ENCODE measurements at places on chromosomes 12 and 14. TPM values are rescaled to one million over a fixed set of nuclear protein-coding genes. Genes with fewer than 3 reads are reported as not detected.

The FICD gene
- 3.5 TPM for total RNA-seq

DNA sequence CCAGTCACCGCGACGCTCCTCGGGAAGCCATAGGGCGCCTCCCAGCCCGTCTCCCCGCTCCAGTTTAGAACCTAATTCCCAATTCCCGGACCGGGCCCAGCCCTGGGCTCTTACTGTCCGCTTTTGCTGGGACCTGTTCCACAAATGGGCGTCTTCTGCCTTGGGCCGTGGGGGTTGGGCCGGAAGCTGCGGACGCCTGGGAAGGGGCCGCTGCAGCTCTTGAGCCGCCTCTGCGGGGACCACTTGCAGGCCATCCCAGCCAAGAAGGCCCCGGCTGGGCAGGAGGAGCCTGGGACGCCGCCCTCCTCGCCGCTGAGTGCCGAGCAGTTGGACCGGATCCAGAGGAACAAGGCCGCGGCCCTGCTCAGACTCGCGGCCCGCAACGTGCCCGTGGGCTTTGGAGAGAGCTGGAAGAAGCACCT, 797 bp downstream of the UNG start:
- DNase-seq, result no peak

The OAS2 gene
- total RNA-seq, result 3.2 TPM

GRCh38 chr12:123253641-123254459, 17.8 kb downstream of the CDK2AP1 start:
- no peak for DNase-seq

The HOTAIR gene
- total RNA-seq, result not detected

GRCh38 chr14:85549697-85550096, 19.8 kb downstream of the FLRT2 start:
- DNase-seq, result no peak

The DEPDC4 gene
- total RNA-seq, result 2.9 TPM

The DNAJC22 gene
- 34.2 TPM for total RNA-seq

- DNase-seq, result no peak
These were observed 161.9 kb upstream of the PLEKHG7 start for GRCh38 chr12:92540782-92541423.

GRCh38 chr14:55699131-55700057, 119.4 kb downstream of the KTN1 start:
- DNase-seq, result no peak

- no peak for DNase-seq
These were observed 614.3 kb upstream of the MDGA2 start for GRCh38 chr14:48289701-48290100.

GRCh38 chr14:58068306-58068705, 83.7 kb downstream of the ARMH4 start:
- DNase-seq, result no peak

DNA sequence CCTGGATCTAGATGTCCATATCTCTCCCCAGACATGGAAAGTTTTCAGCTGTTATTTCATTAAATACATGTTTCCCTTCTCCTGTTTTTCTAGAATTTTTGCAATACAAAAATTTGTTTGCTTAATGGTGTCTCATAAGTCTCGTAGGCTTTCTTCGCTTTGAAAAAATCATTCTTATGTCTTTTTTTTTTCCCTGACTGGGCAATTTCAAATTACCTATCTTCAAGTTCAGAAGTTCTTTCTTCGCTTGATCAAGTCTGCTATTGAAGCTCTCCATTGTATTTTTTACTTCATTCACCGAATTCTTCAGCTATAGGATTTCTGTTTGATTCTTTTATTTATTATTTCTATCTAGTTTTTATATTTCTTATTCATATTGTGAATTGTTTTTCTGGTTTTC, 130.2 kb upstream of the WSCD2 start:
- no peak for DNase-seq

The MORN3 gene
- total RNA-seq, result not detected

DNA sequence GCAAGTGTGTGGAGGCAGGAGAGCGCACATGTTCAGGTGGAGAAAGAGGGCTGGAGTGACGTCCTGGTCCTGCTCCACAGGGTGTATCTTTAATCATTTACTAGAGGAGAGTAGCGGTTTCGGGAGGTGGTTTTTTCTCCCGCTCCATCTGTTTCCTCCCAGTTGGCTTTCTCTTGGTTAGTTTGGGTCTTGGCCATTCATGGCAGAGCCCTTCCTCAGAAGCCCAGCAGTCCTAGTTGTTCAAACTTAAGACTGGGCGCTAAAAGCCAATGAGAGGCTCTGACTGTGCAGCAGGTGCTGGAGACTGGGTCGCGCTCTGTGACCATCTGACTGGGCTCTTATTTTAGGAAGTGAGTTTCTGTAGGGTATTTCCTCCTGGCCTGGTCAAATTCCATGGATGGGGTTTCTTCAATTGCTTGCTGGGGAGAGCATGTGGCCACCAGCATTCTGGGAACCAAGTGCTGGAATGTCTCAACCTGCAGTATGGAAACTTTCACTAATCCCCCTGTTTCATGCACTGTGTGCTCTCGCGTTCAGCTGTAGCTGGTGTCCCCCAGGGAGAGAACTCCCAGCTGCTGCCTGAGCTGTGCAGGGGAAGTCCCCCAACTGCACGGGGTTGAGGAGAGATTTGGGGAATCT, 27.4 kb upstream of the TSPAN9 start:
- no peak for DNase-seq

DNA sequence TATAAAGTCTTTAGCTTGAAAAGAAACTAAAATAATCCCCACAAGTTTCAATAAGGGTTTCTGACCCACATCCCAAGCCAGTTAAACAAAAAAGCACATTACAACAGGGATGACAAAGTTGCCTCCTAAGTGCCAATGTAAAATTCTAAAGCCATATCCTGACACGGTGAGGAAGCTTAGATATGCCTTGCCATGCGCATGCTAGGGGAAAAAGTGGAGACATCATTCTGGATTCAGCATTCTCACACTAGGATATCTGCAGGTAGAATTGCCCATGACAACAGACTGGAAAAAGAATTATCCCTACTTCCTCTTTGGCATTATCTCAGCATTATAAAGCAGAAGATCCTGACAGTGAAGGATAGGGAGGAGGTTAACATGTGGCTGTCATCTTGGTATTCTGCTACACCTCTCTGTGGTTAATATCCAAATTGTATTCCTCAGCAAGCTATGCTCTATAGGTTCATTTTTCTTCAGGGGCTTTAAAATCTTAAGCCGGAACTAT, 4.9 kb downstream of the DUSP6 start:
- DNase-seq, result no peak

DNA sequence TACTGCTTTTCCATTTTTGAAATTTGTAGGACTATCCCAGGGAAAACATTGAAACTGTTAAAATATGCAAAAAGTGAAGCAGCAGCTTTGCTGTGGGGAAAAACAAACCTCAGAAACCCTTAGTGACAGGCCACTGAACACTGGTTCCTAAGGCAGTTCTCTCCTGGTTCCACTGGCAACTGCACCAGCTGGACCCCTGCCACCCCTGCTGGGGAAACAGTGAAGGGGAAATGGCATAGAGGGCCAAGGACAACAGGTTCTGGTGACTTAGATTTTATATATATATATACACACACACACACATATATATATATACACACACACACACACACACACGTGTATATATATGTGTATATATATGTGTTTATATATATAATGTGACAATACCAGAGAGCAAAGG, 16.2 kb upstream of the KRT7 start:
- DNase-seq, result no peak

DNA sequence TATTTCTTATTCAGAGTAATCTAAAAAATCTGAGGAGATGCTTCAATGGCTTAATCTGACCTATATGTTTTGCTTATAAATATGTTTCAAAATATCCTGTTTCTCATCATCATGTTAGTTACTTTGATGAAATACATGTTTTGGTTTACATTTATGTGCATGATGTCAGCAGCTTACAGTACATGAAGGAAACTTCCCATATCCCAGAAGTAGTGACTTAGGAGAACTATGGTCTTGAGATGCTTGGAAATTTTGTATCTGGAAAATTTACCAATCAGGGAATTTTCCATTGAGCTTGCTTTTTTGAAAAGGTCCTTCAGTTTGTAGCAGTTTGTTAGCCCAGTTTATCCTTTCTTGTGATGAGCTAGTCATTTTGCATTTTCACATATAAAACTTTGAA, 73.3 kb downstream of the RASSF8 start:
- DNase-seq, result no peak

The RERG gene
- 0.84 TPM for total RNA-seq

GRCh38 chr14:77144412-77145115, 3.0 kb upstream of the ZDHHC22 start:
- no peak for DNase-seq

The MAP3K9 gene
- 10.6 TPM for total RNA-seq

- DNase-seq, result no peak
These were observed 215.7 kb downstream of the KIF21A start for GRCh38 chr12:39227218-39227617.

DNA sequence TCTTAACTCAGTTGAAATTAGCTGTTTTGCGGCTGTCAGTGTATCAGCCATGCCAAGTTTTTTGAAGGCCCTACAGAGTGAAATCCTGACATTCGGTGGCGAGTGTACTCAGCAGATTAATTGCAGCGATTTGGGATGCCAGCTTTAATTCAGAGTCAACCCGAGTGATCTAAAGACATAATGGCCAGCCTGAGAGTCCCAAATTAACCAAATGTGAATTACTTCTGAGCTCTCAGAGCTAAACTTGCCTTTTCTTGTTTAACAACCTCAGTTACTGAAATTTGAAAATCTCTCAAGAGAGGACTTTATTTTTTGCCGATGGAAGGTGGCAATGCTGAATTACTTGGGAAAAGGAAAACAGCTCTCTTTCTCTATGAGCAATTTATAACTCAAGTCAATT, 148.5 kb downstream of the GLT1D1 start:
- DNase-seq, result no peak

The LPAR5 gene
- 32.7 TPM for total RNA-seq

- no peak for DNase-seq
These were observed 46.0 kb upstream of the OASL start for GRCh38 chr12:121085069-121085468.

The KRT7 gene
- total RNA-seq, result 4.0 TPM

- no peak for DNase-seq
These were observed 135.9 kb downstream of the KTN1 start for GRCh38 chr14:55715889-55716288.

The RD3L gene
- not detected for total RNA-seq

The TMEM63C gene
- 13.2 TPM for total RNA-seq

GRCh38 chr14:92254786-92255185, 68.2 kb upstream of the SLC24A4 start:
- DNase-seq, result peak; percentile 42

DNA sequence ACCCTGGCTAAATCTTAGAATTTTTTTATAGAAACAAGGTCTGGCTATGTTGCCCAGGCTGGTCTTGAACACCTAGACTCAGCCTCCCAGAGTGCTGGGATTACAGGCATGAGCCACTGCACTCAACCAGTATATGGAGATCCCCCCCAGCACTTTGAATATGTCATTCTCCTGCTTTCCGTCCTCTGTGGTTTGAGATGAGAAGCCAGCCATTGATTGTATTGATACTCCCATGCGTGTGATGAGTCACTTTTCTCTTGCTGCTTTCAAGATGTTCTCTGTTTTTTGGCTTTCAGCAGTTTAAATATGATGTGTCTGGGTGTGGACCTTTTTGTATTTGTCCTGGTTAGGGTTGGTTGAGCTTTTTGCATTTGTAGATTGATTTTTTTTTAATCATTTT, 75.2 kb upstream of the DNM1L start:
- DNase-seq, result no peak

- DNase-seq, result no peak
These were observed 7.8 kb upstream of the EP400 start for GRCh38 chr12:131941987-131942341.

GRCh38 chr14:87508333-87508732, 484.6 kb downstream of the GALC start:
- no peak for DNase-seq

DNA sequence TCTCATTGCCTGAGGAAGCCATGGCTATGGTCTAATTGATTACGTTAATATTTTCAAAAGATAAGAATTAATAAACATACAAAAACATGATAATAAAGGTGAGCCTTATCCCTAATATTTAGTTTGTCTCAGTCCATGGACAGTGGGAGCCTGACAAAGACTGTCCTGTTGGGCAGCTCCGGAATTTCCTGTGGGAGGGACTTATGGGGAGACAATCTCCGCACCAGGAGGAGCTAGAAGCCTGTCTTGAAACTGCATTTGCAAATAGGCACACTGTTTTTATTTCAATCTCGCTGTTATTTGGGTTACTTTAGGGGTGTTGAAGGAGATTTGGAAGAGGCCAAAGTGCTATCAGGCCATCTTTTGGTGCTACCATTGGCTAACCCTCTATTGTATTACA, 50.8 kb upstream of the ZDHHC17 start:
- no peak for DNase-seq

The GPR162 gene
- total RNA-seq, result 2.7 TPM

- DNase-seq, result no peak
These were observed 13.5 kb upstream of the KRT73 start for GRCh38 chr12:52631676-52632459.

- no peak for DNase-seq
These were observed 7.8 kb upstream of the PLEKHG3 start for GRCh38 chr14:64696355-64696857.

- peak; percentile 92 for DNase-seq
These were observed at the start of gene YBX3 for GRCh38 chr12:10722905-10723746. Gene YBX3, minus strand, starts transcription at chr12:10723323. Its CDS starts 212 bp downstream, at chr12:10723111.

- DNase-seq, result no peak
These were observed 678 bp downstream of the TRMT61A start for GRCh38 chr14:103529383-103530365.

The SLC7A8 gene
- total RNA-seq, result 21.5 TPM

DNA sequence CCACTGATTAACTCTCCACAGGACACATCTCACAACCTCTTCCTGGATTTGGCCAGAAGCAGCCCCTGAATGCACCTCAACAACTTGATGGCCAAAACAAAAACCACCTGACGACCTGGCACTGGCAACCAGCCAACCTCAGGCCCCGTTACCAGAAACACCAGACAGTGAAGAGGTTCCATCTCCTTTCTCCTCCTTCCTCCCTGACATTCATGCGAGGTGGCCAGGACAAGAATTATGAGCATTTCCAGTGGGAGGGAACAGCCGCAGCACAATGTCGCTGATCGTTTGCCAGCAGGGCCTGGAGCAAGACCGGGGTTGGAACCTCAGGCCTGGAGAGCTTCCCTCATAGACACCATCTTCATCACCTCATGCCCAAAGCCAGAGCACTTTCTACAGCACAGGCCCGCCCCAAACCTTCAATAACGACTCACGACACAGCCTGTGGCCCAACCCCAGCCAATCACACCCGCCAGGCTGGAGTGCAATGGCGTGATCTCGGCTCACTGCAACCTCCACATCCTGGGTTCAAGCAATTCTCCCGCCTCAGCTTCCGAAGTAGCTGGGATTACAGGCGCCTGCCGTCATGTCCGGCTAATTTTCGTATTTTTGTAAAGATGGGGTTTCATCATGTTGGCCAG, 48.7 kb downstream of the CCDC88C start:
- DNase-seq, result no peak

The SERPINA4 gene
- total RNA-seq, result not detected

- DNase-seq, result no peak
These were observed 129.7 kb upstream of the GRIP1 start for GRCh38 chr12:66808606-66809005.

The KCNJ8 gene
- total RNA-seq, result 1.8 TPM

GRCh38 chr12:26744697-26745440, 88.1 kb downstream of the ITPR2 start:
- DNase-seq, result no peak

Data from colonic mucosa (tissue), 4 donors.